NCI-H187 treated with DMSO at 0.1 percent for 48 hours (cell line): ENCODE measurements at places on chromosomes 11 and 22.

- DNase-seq = no peak
Observed at GRCh38 chr22:17601031-17601430, 27.5 kb downstream of the ATP6V1E1 start.

GRCh38 chr11:19714387-19715363 lies 2.0 kb downstream of the NAV2 start:
- DNase-seq = no peak

DNA sequence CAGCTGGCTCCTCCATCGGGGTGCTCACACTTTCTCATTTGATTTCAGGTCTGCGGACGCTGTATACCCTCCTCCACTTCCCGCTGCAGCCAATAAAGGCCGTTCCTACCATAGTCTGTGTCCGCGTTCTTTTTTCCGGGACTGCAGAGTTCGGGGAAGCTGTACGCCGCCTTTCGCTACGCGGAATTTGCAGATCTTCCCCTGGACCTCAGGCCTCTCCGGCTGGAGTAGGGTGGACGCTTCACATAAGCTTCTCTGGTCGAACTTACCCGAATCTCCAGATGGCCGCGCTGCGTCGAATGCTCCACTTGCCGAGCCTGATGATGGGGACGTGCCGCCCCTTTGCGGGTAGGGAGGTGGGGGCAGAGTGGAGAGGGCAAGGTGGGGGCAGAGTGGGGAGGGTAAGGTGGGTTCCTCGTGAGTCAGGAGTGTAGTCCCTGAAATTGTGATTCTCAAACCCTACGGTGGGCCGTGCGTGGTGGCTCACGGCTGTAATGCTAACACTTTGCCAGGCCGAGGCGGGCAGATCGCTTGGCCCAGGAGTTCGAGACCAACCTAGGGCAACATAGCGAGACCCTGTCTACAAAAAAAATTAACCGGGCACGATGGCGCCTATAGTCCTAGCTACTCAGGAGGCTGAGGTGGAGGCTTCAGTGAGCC lies 617 bp downstream of the CSKMT start:
- DNase-seq = no peak

DNA sequence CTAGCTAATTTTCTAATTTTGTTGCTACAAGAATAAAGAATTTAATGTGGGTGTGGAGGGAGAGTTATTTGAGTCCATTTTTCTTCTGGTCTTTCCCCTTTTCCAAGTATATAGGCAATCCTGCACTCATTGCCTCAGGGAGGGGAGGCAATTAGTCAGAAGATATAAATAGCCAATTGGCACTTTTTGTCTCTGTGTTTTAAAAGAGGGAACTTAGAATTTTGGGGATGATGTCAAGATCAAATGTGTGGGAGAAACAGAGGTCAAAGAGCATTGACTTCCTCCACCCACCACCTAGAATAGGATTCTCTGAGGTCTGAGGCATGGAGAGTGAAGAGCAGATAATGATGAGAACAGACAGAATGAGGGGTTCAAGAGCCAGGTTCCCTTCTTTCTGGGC lies 120.3 kb upstream of the ZC3H12C start:
- no peak for DNase-seq

DNA sequence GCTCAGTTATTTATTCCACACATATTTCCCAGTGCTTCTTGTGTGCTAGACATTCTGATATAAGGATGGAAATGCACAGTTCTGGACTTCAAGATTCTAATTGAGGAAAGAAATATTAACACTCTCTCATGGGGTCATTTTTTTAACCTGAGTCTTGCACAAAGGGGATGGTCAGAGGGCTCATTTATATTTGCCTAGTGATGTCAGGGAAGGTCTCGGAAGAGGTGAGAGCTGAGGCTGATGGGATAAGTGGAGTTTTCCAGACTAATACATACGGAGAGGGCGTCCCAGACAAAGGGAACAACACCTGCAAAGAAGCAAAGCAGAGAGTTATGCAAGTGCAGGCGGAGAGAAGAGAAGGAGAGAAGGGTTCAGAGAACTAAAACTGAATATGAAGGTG lies 1304.6 kb upstream of the TENM4 start:
- no peak for DNase-seq

DNA sequence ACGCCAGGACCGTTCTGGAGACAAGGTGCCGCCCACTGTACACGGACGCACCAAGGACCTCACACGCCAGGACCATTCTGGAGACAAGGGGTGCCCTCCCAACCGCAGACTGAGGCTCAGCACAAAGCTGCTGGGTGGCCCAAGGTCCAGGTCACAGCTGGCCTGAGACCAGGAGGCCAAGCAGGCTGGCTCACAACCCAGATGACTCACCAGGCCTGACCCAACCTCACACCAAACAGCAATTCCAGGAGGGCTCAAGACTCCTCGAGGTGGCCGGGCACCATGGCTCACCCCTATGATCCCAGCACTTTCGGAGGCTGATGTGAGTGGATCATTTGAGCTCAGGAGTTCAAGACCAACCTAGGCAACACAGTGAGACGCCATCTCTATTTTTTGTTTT lies 14.8 kb downstream of the BRD1 start:
- no peak for DNase-seq

- DNase-seq = no peak
Observed at GRCh38 chr11:44003736-44004451, 43.9 kb upstream of the ACCSL start.

DNA sequence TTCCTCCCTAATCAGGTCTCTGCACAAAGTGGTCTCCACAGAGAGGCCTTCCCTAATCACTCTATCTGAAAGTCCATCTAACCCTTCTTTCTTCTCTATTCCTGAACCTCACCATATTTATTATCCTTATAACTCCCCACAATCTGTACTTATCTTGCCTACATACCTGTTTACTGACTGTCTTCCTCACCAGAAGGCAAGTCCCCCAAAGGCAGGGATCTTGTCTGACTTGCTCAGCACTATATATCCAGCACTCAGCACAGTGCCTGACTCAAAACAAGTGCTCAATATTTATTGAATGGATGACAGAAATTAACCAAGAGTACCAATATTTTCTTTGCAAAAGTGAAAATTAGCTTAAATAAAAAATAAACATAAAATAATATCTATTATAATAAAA lies 5.5 kb downstream of the DCUN1D5 start:
- no peak for DNase-seq

GRCh38 chr22:48658871-48659270 lies 1168.8 kb downstream of the BRD1 start:
- no peak for DNase-seq

DNA sequence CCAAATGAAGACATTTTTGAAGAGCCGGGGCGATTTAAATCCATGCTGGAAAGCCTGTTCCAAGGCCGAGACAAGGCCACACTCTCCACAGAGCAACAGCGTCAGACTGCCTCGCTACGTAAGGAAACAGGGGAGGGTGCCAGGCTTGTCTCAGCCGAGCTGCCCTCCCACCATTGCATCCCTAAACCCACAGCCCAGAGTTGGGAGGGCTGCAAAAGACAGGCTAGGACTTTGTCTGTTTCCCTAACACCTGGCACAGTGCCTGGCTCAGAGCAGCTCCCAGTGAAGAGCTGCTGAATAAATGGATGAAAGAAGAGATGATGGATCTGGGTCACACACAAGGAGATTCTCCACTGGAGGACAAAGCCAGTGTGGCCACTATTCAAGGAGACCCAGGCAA lies 51.3 kb upstream of the SCUBE2 start:
- DNase-seq = no peak

DNA sequence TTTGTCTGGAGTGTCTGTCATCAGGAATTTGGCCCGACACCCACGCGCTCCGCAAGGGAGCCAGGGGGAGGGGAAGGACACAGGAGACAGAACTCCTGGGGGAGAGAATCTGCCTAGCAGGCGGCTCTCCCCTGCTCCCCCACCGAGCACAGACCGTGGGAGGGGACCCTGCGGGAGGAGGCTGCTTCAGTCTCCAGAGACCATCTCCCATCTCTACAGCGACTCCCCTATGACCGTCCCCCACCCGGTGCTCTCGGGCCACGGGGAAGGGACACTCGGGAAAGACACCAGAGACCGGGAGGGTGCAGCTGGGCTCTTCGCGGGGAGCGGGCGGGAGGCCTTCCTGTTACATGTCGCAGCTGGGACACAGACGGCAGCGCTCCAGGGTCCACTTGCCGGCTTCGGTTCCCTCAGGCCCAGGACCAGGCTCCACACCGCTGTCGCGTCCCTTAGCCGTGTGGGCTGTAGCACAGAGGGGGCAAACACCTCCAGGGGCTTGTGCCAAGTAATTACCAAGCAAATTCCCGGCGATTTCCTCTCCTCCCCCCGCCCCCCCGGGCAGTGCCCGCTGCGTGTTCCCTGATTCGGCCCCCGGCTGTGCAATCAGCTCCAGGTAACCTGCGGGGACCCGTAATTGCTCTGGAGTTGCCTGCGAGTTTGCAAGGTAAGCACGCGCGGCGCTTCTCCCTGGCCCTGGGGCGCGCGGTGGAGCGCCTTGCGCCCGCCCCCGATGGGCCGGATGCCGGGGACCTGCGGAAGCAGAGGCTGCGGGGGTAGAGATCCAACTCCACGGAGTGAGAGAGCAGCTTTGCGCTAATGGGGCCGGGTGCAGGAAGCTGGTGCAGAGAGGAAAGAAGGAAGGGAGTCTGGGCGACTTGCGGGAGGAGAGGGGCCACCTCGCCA lies 155.1 kb upstream of the CADM1 start:
- DNase-seq = no peak

DNA sequence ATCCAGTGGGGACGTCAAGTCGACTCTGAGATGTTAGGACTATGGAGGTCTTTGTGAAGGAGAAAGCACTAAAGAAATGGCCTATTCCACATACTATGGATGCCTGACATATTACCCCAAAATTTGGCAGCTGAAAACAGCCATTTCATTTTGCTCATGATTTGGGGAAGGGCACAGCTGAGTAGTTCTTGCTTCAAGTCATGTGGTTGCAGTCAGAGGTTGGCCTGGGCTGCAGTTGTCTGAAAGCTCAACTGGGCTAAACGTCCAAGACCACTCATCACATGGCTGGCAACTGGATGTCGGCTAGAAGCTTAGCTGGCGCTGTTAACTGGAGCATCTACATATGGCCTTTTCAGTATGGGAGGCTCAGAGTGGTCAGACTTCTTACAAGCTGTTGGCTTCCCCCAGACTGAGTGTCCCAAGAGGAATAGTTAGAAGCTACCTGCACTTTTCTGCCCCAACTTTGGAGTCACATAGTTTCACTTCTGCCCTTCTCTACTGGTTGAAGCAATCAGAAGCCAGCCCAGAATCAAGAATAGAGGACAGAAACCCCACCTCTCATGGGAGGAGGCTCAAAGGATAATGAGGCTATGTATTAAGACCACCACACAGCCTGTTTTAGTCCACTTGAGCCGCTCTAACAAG lies 14.1 kb downstream of the SLC35C1 start:
- no peak for DNase-seq

GRCh38 chr11:1586699-1587098 lies 1.6 kb upstream of the KRTAP5-1 start:
- no peak for DNase-seq

- no peak for DNase-seq
Observed at GRCh38 chr22:25105817-25106650, 93.6 kb upstream of the CRYBB3 start.

DNA sequence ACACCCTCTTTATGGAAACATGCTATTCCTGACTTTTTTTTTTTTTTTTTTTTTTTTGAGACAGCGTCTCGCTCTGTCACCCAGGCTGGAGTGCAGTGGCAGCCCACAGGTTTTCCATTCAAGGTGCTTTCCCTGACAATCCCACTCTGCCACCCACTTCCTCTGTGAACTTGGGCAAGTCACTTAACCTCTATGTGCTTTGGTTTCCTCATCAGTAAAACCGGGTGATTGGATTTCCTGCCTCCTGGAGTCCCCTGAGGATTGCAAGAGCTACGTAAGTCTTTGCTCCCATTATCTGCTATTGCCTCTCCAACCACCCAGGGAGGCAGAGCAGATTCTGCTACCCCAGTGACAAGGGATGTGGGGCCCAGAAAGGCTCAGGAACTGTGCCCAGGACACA lies 54.1 kb downstream of the CELSR1 start:
- no peak for DNase-seq

DNA sequence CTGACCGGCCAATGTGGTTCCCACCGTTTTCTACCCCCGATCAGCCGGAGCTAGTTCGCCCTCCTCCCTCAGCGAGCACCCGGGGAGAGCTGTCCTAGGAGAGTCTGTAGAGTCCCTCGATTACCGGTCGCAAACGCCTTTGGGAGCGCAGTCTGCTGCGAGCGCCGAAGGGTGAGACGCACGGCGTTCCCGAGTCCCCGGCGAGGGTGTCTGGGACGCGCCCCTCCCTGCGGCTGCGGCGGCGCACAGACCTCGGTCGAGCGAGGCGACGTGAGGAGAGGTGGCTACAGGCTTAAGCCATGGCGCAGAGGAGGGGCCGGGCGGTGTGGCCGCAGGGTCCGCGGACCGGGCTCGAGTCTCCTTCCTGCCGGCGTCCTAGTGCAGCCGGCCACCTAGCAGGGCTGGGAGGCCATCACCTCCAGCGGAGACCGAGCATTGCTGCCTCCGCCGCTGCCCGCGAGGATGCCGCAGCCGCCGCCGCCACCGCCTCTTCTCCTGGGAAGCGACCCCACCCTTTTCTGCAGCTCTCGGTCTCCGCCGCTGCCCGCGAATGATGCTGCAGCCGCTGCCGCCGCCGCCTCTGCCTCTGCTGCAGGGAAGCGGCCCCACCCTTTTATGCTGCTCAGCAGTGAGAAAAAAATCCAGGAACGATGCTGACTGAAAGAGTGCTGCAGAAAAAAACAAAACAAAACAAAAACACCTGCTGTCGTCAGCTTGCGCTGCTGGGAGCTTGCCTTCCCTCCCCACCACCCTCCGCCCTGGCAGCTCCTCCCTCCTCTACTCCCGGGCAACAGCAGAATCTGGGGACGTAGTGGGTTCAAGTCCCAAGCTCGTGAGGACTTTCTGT lies at the start of gene MAP6:
Gene MAP6 (minus strand): TSS at position 588 of the 847 bp plus-strand sequence. CDS start 669 bp downstream, outside the sequence.
- DNase-seq = no peak

- peak; percentile 66 for DNase-seq
Observed at GRCh38 chr11:16613512-16614381, 124.7 kb upstream of the C11orf58 start.

DNA sequence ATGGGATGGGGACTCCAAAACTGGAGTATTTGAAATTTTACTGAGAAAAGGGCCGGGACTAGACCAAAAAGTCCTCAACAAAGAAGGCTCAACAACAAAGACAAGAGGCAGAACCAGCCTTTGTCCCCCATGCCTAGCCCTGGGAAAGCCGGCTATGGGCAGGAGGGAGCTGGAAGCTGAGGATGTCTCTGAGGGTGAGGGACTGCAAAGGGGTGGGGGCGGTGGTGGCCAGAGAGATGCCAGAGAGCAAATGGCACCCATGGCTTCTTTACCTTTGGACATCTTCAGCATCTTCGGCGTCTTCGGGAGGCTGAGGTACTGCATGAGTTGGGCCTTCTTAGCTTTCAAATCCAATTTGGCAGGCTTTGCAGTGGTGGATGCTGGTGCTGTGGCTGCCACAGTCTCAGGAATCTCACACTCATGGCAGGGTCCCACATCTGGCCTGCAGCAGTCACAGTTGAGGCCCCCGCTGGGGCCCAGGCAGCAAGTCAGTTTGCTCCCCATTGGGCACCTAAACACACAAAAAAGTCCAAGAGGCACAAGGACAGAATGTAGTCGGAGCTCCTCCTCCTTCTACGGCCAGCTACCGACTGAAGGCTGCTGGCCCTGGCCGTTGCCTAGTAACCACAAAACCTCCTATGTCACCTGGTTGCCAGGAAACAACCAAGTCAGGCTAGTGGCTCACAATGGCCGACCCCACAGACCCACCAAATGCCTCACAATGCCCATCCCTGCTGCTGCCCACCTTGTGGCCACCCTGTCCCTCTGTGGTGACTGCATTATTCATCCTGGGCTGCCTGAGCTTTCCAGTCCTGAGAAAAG lies at the start of gene C22orf42:
Gene C22orf42 (minus strand): TSS at position 592 of the 822 bp plus-strand sequence. CDS start 88 bp downstream, at position 504.
- DNase-seq = no peak
